ENCODE measurements at places on chromosomes 6 and 20.

DNA sequence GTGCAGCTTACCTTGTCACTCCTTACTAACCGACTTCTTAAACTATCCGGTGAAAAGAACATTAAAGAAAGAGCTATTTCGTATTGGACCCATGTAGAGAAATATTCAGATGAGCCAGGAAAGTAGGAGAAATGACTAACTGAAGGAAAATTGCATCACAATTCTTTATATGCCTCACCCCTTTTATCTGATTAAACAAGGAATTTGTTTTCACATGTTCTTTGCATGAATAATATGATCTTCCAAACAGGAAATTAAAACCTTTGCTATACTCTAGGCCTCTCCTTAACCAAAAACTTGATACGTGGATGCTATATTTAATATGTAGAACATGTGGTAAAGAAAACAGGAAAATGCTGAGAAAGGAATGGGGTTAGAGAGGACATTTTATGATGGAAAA, 41.9 kb upstream of the LRRC1 start:
- DNase-seq = no peak

- DNase-seq = no peak
Measured at GRCh38 chr20:31740208-31740607, 1.1 kb downstream of the TPX2 start.

DNA sequence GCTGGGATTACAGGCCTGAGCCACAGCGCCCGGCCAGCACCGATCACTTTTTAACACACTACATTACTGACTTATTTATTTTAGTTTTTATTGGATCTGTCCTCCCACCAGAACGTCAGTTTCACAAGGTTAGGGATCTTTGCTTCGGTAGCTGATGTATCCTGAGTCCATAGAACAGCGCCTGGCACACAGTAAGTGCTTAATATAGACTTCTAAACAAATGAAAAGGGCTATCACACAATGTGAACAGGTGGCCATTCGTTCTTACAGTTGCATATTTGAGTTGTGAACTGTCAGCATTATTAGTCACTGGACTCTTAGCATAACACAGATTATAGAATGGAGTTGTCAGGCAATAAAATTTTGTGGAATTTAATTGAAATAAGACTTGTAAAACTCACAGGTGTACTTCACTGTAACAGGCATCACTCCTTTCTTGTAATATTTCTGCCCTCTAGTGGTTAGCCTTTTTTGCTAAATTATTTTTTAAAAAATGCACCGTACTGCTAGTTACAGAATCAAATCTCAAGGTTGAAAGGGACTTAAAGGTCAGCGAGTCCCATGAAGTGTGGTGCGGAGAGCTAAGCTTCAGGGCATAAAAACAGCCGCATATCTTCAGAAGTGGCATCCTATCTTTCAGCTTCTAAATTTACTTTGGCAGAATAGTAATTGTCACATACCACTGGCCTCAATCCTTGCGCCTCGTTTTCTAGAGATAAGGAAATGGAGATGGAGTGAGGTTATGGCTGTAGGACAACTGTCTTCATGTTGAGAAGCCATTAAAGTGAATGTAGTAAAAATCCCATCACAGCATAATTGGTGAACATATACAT, 3.4 kb upstream of the TBC1D7 start:
- peak; percentile 0 for DNase-seq

DNA sequence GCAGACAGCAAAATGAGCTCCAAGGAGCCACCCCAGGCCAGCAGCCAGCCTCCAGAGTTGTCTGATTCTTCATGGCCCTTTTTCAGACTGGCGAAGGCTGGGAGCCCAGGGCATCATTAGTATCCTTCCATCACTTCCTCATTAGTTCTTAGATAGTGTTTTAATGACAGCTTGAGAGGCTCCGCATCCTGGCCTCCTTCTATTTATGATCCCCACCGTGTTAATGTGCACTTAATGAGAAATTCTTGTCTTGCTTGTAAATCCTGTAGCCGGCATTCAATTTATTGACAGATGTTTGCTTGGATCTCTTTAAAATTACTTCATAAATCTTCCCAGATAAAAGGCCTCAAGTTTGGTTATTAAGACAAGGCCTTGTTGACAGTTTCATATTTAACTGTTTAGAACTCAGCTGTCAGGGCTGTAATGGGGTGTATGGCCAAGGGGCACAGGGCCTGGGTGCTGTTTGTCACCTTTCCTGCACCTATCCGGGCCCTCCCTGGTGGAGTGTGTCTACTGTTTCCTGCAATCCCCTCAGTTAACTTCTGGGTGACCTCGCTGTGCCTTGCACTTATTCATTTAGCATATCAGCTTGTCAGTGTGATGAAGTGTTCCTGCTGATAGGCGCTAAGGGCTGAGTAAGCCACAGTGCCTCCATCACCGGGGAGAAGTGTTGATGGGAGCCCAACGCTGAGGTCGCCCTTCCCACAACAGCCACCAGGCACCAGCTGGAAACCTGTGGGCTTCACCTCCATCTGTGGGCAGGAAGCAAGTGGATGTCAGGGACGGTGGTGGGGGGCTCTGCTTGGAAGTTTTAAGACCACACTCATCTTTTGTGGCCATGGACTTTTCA, 169.3 kb downstream of the TSHZ2 start:
- no peak for DNase-seq

GRCh38 chr6:88641178-88641903, 322.1 kb downstream of the RNGTT start:
- no peak for DNase-seq

DNA sequence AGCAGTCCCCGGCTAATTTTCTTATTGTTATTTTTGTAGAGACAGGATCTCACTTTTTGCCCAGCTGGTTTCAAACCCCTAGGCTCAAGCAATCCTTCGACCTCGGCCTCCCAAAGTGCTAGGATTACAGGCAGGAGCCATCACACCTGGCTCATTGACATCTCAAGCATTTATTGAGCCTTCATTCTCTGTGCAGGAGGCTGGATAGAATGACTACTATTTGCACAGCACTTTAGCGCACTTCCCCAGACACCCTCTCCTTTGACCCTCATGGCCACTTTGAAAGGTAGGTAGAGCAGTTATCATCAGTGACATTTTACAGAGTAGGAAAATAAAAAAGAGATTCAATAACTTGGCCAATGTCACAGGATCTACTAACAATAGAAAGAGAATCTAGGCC, 124.0 kb upstream of the STXBP5 start:
- peak; percentile 20 for DNase-seq
